ENCODE measurements at places on chromosomes 13 and 19.

DNA sequence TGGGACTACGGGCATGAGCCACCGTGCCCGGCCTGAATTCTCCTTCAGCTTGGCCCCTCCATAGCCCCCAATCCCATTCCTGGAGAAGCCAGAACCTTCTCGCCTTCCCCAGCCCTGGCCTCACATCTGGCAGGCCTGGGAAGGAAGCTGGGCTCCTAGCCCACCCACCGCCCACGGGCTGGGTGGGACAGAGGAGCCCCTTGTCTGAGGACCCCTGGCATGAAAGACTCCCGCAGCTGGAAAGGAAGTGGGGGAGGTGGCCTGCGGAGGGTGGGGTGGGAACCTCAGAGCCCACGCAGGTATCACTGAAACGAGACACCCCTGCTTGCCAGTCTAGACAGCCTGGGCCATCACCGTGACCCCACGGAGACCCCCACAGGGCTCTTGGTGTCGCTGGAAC, 7.7 kb upstream of the NANOS3 start:
- DNase-seq, result no peak

DNA sequence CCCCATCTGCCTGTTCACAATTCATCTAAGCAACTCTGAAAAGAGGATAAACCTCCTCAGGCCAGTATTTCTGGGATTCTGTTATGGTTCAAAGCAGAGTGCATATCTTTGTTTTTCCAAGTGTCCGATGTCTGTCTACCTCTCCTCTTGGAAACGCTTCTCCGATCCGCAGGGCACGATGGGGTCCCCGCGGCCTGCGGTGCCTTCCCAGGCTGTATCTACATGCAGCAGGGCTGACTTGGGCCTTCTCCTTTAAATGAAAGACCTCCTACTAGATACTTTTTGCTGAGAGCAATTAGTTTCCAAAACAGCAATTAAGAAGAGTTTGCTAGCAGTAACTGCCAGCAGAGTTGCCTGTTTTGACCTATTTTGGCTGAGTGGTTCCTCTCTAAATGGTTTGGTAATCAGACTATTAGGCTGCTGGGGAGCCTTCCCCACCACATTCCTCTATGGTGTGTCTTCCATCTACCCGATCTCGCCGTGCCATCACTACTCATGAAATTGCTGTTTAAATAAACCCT, 23.5 kb downstream of the COL4A2 start:
- no peak for DNase-seq

- no peak for DNase-seq
Measured at GRCh38 chr13:109485136-109485794, 301.1 kb downstream of the IRS2 start.

GRCh38 chr19:54420383-54421168, 5.3 kb downstream of the TTYH1 start:
- DNase-seq, result peak; percentile 39

DNA sequence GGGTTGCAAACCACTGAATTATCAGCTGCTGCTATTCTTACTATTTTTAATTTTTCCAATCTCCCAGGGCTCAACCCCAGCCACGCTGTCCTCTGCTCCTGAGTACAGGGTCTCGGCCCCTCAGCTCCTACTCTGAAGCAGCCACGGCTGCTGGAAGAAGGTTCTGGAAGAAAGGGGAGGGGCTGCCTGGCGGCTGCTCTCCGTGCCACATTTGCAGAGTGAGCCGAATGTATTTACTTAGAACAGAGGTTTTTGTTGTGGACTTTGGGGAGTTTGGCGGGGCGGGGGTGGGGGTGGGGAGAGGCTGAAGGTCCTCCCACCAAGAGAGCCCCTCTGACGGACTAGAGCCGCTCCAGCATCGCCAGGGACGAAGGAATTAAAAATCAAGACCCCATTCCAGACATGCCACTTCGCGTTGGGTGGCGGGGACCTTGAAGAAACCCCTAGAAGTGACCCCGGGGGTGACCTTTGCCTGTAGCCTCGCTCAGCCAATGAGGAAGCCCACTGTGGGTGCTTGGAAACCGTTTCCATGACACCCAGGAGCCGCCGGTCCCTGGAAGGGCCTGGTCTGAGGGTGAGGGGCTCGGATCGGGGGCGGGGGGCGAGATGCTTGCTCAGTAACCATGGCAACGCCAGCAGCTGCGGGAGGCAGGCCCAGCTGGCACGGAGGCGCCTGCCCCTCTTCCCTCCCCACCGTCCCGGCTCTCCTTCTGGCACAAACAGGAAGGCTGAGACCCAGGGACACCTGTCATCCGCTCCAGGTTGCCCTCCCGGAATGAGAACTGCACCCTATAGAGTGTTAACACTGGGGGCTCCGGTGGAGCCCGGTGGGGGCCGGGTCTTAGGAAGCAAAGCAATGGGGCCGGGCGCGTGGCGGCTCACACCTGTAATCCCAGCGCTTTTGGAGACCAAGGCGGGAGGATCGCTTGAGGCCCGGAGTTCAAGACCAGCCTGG, 54.2 kb upstream of the PTPRS start:
- DNase-seq, result peak; percentile 39

DNA sequence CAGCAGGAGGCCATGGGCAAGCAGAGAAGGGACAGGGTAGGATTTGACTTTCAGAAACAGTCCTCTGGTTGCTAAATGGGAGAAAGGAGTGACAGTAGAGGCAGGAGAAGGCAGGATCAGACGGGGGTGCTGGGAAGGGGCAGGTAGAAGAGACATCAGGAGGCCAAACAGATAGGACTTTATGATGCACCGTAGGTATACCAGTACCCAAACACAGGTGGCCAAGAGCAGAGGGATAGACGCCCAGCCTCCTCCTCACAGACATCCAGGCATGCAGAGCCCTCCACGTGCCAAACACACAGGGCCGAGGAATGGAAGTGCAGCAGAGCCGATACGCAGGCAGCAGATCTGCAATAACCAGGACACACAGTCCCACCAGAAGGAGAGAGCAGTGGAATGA, 1.3 kb upstream of the AXL start:
- DNase-seq, result peak; percentile 30

- no peak for DNase-seq
Measured at GRCh38 chr13:32713397-32713796, 127.1 kb downstream of the PDS5B start.

- no peak for DNase-seq
Measured at GRCh38 chr19:32349051-32349450, 3.6 kb downstream of the ZNF507 start.

Measured in D341Med (cell line).